ENCODE measurements at places on chromosomes 7 and 10. TPM values are rescaled to one million over a fixed set of nuclear protein-coding genes. Genes with fewer than 3 reads are reported as not detected.

Gene TLX1
- not detected for total RNA-seq

Gene PRPS1L1
- not detected for total RNA-seq

- no peak for DNase-seq
Measured at GRCh38 chr10:7558036-7558435, 108.7 kb downstream of the ITIH5 start.

GRCh38 chr7:117025891-117026290, 72.6 kb downstream of the ST7 start:
- no peak for DNase-seq

DNA sequence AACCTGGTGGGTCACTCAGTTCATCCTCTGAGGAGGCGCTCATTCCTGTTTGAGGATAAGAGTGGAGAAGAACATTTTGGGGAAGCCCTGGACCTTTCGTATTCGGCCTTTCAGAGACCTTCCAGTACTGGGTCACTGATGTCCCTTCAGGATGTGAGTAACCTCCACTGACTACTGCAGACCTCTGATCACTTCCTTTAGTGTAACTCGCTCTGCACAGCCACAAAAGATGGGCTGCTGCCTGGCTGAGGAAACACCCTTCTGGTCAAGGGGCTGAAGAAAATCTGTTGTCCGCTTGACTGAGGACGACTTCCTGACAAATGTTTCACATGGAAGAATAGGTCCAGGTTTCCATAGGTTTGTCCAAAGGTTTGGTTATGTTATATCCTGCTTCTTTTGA, 15.9 kb upstream of the TBXAS1 start:
- DNase-seq, result no peak

- DNase-seq, result no peak
Measured at GRCh38 chr7:49850921-49851613, 77.6 kb downstream of the VWC2 start.

GRCh38 chr7:32250003-32250402, 179.8 kb upstream of the PDE1C start:
- no peak for DNase-seq

DNA sequence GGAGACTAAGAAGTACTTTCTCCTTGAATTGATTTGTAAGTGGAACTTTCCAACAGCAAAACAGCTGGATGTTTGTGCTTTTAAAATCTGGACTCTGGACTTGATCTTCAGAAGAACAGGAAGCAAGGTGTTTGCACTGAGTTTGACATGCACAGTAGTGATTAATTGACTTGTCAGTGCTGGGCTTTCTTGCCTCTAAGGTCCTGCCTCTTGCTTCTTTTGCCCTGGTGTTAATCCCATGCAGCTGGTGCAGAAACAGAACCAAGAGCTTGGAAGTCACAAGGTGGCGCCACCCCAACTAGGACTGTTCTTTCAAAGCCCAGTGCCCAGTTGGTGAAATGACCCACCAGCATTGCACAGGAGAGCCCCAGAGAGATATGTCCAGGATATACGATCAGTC, 66.8 kb upstream of the SEPHS1 start:
- no peak for DNase-seq
